ENCODE measurements at places on chromosomes 5 and 9.

DNA sequence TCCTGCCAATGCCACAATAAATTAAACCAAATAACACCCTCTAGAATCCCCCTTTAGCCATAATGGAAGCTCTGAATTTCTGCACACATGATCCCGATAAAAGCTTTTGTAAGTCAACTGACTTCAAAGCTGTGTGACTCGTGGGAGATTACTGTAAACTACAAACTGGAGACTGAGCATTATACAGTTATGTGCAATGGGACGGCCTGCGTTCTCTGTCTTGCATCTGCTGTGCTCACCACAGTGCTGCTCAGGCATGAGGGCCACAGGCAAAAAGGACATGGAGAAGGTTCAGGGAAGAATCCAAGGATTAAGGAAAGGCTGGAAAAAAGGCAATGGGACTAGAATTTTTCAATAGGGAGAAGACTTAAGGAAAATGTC lies 184.2 kb downstream of the FANCC start:
- no peak for DNase-seq

DNA sequence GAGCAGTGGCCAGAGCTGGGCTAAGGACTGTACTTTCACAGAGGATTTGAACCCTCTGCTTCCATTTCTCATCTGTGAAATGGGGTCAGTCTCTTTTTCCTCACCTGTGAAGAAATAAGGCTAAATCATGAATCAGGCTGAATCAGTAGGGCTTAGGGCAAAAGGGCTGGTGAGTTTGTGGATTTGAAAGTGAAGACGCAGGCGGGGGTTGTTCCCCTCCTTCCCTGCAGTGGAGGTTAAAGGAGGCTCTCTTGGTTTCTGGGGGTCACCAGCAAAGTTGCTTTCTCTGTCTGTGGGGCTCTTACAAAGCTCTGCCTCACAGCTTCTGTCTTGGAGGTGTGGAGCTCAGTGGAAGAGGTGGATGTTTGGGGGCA lies 17.6 kb upstream of the NDST1 start:
- DNase-seq, result no peak

GRCh38 chr9:113879911-113880310 lies 3.8 kb downstream of the ZNF618 start:
- DNase-seq, result no peak

DNA sequence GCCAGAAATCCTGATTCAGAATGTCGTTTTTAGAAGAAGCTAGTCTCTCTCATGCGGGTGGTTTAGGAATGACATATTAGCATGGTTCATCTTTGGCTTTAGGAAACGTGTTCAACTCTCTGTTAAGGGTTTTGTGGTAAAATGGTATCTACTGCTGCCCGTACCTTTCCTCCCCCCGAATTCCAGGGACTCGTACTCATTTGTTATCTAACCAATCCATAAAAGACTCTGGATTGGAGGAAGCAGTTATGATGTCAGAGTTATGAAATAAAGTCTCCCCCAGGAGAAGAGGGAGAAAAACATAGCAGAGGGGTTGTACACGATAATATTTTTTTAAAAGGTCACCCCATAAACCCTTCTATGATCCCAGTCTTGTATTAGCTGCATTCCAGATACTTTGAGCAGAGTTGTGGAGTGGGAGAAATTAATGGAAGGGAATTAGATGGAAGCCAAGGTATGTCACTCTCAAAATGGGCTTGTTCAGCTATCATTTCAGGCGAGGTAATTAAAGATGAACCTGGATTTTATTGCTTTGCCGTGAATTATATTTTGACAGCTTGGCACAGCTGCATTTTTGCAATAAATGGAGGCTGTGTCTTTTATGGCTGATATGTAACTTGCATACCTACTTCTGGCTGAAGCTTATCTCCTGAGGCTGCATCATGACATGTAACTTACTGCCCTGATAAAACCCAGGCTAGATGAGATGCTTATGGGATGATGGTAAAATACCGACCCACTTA lies 31.3 kb downstream of the RAI14 start:
- DNase-seq, result no peak

DNA sequence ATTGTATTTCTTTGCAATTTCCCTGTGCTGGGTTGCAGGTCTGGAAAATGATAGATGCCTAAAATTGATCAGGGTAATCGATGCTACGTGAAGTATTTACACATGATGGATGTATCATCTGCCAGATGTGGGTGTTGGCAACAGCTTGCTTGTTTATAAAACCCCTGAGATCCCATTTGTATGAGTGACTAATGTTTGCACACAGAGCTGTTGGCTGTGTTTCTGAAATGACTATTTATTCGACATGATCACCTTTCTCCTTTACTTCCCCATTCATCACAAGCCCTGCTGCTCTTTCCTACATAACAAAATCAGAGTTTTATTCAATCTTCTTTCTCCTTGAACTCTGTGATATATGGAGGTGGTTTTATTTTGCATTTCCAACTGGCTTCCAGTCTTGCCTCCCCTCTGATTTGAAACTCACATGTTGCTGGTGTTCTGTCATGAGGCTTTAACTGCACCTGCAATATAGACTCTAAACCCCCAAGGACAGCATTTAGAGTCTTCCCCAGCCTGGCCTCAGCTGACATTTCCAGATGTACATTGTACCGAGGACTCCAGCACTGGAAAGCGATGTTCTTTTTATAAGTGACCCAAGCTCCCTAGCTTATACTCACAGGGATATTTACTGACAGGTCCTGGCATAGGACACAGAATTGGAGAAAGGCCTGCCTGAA lies 50.7 kb upstream of the SHB start:
- no peak for DNase-seq

DNA sequence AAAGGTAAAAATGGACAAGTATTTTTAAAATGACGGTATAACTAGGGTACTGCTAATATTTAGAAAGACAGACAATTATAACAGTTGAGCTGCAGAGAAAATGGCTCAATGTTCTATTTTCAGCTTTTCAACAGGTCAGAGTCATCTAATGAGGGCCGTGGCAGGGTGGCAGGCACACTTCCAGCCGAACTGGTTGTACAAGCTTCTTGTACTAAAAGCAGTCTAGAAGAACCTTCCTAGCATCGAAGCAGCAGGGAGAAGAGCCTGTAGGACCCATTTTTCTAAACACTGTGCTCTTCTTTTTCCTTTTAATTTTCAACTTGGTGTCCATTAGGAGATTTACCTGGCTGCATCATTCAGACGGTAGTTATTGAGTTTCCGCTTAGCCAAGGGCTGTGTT lies 85.6 kb downstream of the SLC28A3 start:
- no peak for DNase-seq

DNA sequence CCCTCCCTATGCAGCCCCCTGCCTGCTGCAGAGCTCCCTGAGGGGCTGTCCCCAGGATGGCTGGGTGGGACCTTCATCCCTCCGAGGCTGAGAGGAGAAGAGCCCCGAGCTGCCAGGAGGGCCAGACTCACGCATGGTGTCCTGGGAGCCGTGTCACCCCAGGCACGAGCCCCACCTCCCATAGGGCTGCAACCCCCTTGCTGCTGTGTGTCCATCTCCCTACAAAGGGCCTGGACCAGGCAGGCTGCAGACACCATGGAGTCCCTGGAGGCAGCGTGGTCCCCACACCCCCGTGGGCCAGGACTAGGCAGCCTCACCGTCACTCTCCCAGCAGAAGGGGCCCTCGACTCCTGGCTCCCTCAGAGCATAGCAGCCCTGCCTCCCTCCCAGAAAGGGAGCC lies 11.2 kb upstream of the SEC16A start:
- DNase-seq, result no peak

- DNase-seq, result no peak
Observed at GRCh38 chr5:31359839-31360238, 166.4 kb downstream of the CDH6 start.

DNA sequence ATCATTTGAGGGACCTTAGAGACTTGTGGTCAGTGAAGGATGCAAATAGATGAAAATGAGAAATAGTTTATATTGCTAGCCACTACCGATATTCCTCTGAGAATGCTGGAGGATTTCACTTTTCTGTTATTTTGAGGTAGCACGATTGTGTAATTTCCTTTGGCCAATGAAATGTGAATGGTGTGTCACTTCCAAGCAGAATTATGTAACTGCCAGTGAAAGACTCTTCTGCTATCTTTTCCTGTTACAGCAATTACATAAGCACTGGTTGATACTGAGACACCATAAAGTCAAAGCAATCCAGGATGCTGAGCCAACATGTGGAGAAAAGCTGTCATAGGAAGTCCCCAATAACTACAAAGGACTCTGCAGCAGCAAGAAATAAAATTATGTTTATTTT lies 3.6 kb upstream of the PCDHA2 start:
- no peak for DNase-seq

DNA sequence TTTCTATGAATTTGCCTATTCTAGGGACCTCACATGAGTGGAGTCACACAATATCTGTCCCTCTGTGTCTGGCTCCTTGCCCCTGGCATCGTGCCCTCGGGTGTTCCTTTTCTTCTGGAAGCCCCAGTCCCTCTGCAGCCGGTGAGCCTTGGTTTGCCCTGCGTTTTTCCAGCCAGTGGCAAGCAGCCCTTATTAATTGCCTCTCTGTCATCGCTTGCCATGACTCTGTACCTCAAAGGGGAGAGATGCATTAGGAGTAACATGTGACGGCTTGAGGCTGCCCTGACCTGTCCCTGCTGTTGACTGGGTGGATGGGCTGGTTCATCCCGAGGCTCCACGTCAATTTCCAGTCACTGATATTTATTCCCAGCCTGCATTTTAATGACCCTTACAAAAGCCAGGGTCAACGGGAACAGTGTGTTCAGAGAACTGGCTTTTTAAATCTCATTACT lies 87.3 kb downstream of the CFAP90 start:
- DNase-seq, result no peak

DNA sequence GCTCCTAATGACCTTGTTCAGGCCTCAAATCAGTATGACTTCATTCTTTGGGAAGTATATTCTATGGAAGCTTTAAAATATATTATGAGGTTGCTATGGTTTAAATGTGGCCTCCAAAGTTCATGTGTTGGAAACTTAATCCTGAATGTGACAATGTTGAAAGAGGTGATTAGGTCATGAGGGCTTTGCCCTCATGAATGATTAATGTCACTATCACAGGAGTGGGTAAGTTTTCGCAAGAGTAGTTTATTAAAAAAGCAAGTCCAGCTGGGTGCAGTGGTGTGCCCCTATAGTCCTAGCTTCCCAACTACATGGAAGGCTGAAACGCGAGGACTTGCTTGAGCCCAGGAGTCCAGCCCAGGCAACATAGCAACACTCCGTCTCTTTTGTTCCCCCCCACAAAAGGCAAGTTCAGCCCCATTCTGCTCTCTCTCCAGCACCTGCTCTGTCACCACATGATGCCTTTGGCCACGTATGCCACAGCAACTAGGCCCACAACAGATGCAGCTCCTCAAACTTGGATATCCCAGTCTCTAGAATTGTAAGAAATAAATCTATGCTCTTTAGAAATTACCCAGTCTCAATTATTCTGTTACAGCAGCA lies 105.3 kb downstream of the SIL1 start:
- no peak for DNase-seq

- DNase-seq, result no peak
Observed at GRCh38 chr5:59097116-59097515, 514.2 kb downstream of the RAB3C start.

GRCh38 chr5:28822071-28822470 lies 1783.7 kb upstream of the CDH9 start:
- DNase-seq, result no peak

DNA sequence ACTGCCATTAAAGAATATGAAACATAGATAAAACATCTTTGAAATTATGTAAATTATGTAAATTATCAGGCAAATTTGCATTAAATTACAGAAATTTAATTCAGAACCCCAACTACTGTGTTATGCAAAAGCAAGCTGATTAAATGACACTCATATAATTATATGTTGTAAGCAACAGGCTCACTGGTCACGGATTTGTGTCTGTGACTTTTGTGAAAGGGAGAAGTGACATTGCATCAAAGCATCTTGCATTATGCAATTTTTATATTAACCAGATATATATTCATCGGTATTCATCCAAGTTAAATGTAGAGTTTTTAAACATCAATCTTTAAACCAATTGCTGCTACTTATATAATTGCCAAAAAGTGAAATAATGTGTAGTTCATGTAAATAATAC lies 13.0 kb upstream of the GLIPR2 start:
- no peak for DNase-seq
